ENCODE measurements at places on chromosomes 12 and 14. TPM values are rescaled to one million over a fixed set of nuclear protein-coding genes. Genes with fewer than 3 reads are reported as not detected.
A peak's percentile ranks its signal among the peaks of the same experiment; 100 is the strongest.

The KMT2D gene
- total RNA-seq = 85.2 TPM

DNA sequence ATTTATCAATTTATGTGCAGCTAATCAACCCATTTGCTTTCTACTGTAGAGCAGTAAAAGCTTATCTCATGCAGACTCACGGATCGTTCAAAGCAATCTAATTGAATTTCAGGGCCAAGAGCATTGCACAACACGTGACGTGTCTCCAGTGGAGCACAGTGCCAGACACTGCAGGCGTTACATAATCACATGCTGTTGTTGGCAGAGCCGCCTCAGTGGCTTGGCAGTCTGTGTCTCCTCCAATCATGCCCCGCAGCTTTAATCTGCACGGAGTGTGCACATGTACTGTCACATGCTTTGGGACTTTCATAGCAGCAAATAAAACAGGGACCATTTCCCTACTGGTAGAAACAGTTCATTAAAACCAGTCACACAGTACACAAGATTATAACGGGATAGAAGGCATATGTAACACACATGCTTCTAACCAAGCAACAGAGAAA, 309.3 kb downstream of the ITPR2 start:
- H3K27ac ChIP-seq = peak overlapping the region; percentile 55
- H3K36me3 ChIP-seq = peaks cover 5% of the 10 kb centered on the region
- peaks cover 8% of the 10 kb centered on the region for H3K4me1 ChIP-seq
- no peaks in the 10 kb centered on the region for H3K27me3 ChIP-seq
- DNase-seq = peak; percentile 96

DNA sequence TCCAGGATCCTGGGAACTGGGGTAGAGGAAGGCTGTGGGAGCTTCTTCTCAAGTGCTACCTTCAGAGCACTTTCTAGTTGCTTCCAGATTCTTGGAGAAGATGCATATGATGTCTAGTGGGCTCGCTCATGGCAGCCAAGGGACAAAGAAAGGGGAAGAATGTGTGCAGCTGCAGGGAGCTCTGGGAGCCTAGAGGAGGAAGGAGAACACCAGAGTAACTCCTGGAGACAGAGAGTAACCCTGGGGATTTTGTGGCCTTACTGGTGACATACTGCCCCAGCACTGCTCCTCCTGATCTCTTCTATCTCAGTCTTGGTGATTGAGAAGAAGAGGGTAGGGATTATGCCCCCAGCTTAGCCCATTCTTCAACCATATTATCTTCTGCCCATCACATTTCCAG, 10.3 kb upstream of the SP7 start:
- no peaks in the 10 kb centered on the region for H3K36me3 ChIP-seq
- no peak for DNase-seq
- no peak overlapping the region for H3K4me3 ChIP-seq
- H3K27me3 ChIP-seq = no peaks in the 10 kb centered on the region
- peaks cover 23% of the 10 kb centered on the region for H3K4me1 ChIP-seq
- H3K27ac ChIP-seq = peak overlapping the region; percentile 83

The GALNT16 gene
- 18.4 TPM for total RNA-seq

Data from esophagus muscularis mucosa (tissue), 4 donors.